ENCODE measurements at places on chromosomes 1 and 21.

DNA sequence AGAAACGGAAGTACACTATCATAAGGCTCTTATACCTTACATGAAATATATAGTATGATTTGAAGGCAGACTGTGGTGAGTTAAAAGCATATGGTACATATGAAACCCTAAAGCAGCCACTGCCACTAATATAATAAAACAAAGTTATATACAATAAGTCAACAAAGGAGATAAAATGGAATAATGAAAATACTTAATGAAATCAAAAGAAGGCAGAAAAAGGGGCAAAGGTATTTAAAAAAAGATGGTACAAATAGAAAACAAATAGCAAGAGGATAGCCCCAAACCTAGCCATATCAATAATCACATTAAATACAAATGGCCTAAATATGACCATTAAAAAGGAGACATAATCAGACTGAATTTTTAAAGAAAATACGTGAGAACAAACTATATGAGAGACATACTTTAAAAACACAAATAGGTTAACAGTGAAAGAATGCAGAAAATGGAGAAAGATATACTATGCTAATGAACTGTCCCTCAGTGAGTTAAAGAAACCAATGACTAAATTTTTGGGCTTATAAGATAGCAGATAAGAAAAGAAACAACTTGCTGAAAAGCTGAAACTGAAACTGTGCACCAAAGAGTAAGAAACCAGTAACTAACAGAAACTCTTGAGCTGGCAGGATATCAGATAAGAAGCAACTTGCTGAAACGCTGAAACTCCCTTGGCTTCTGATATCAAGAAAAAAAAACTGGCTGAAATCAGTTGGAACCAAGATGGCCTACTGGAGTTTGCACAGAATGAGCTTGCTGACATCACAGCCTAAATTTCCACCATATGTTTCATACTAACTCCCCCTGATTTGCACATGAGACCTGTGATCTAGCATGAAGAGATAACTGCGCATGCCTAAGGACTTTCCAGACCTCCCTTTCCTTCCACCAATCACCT is 44.3 kb upstream of the IL10 start:
- DNase-seq, result peak; percentile 70

GRCh38 chr1:181383695-181384094 is 99.6 kb upstream of the CACNA1E start:
- no peak for DNase-seq

GRCh38 chr21:39073717-39074116 is 109.5 kb downstream of the PSMG1 start:
- no peak for DNase-seq

DNA sequence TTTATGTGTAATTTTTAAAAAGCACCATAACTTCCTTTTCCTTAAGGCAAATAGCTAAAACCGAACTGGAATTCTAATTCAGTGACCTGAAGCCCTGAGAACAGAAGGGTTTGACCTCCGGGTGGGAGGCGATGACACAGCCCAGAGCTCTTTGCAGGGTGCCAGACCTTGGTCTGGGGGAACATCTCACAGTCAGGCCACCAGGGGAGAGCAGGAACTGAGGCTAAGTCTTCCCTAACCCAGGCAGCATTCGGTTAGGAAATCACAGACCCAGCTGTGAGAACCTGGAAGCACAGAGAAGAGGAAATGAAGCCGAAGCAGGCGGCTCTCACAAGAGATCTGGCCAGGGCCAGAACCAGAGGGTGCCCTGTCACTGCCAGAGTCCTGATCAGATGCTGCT is 444.8 kb downstream of the TTLL7 start:
- DNase-seq, result no peak

GRCh38 chr1:52635321-52636089 is 2.5 kb downstream of the SHISAL2A start:
- no peak for DNase-seq

- no peak for DNase-seq
Observed at GRCh38 chr1:30305519-30305918, 417.9 kb downstream of the MATN1 start.

DNA sequence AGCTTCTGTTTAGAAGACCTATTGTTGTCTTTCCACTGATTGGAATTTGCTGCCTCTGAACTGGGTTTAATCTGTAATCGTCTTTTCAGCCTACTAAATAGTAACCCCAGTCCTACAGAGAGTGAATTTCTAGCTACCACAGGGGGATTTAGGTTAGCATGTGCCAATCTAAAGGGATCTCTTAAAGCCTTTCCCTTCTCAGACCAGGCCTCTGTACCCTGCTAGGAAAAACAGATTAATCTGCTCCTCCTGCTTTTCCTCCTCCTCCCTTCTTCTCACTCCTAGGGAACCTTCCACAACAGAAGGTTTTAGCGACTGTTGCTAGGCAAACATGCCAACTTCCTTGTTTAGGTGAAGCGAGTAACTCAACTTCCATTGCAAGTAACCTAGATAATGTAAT is 1.3 kb upstream of the RC3H1 start:
- DNase-seq, result no peak

- DNase-seq, result no peak
Observed at GRCh38 chr1:166944186-166944967, 31.0 kb downstream of the ILDR2 start.

DNA sequence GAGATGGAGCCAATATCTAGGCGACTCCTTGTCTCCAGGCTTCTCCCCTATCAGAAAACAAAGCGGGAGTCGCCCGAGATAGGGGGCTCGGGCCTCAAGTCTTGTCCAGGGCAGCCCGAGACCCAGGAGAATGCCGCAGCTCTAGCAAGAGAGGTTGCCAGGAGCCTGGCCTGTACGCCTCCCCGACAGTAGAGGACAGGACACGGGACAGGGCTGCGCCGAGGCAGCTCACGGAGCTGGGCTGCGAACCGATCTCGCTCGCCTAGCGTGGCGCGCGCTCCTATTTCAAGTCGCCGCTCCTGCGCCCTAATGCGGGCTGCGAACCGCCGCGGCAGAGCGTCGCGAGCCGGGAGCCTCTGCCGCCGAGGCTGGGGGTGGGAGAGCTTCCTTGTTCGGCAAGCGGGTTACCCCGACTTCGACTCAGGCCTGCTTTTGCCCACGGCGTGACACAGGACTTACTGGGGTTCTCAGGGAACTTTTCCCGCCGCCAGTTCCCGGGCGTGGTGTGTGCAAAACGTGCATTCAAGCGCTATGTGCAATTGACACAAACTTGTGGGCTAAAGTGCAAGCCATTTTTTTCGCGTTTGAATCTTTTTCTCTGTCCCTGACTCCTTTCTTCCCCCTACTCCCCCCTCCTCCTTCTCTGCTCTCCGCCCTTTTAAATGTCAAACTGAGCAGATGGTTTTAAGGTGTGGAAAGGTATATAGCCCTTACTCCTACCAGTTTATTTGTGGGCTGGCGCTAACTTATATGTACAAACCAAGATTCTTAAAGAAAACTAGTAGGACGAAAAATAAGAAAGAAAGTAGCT is 2.4 kb upstream of the PROX1 start:
- DNase-seq, result no peak

DNA sequence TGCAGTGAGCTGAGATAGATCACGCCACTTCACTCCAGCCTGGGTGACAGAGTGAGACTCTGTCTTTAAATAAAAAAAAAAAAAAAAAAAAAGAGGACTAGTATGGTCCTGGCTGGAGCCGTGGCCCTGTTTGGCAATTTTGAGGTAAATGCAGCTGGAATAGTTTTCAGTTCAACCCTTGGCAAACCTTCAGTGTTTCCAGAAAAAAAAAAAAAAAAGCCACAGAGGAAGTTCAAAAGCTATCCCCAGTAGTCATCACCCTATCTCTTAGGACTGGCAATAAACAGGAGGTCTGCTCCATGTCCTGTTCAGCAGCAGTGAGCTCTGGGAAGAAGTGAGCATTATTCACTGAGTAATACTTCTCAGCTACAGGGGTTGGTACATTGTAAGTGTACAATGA is 56.8 kb upstream of the ERRFI1 start:
- no peak for DNase-seq

GRCh38 chr1:16247441-16247840 is 10.5 kb upstream of the CPLANE2 start:
- no peak for DNase-seq

- no peak for DNase-seq
Observed at GRCh38 chr21:17351766-17352165, 161.1 kb upstream of the CXADR start.

DNA sequence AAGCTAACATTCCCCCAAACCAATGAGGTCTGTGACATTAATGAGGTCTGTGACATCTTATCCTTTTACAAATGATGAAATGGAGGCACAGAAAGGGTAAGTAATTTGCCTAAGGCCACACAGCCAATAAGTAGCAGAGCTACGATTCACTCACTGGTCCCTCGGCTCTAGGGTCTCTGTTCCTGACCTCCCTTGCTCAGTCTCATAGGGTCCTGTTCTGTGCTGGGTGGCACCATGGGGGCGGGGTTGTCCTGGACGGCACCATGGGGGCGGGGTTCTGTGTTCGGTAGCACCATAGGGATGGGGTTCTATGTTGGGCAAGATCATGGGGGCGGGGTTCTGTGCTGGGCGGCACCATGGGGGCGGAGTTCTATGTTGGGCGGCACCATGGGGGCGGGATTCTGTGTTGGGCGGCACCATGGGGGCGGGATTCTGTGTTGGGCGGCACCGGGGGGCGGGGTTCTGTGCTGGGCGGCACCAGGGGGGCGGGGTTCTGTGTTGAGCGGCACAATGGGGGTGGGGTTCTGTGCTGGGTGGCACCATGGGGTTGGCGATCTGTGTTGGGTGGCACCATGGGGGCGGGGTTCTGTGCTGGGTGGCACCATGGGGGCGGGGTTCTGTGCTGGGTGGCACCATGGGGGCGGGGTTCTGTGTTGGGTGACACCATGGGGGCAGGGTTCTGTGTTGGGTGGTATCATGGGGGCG is 55.6 kb downstream of the CLSTN1 start:
- no peak for DNase-seq

DNA sequence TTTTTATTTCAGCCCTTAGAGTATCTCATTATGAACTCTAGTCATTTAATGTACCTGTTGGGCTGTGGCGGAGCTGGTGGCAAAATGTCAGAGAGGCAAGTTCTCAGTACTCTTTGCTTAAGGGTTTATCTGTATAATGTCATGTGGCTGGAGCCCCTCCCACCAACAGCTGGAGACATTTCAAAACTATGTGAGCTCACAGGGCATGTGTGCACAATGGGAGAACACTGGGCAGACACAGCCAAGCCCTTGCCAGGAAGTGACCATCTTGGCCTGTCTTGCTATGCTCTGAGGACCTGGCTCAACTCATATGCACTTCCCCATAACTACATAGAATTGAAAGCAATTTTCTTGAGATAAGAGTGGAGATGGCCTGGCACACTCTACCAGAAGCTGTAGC is 296.4 kb downstream of the PTPRU start:
- DNase-seq, result no peak

DNA sequence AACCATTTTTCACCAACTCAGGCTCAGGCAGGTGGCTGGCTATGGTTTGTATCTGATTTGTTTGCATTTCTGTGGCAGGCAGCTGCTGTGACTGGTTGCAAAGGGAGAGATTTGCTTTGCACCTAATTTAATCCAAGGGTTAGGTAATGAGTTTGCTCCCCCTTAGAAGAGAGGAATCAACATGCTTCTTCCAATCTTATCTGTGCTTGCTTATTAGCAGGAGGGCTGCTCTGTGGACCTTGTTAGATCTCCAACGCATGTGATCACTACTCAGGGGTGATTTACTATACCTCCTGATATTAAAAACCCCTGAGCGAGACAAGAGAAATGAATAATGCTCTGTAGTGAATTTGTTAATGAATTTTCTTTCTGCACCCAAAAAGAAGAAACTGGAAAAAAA is 20.5 kb downstream of the OLFML3 start:
- DNase-seq, result no peak

GRCh38 chr1:162537216-162537615 is 24.3 kb upstream of the UAP1 start:
- DNase-seq, result no peak

- DNase-seq, result no peak
Observed at GRCh38 chr21:28216976-28217523, 775.6 kb downstream of the LTN1 start.

- DNase-seq, result no peak
Observed at GRCh38 chr1:113533061-113533460, 142.7 kb downstream of the MAGI3 start.

GRCh38 chr1:228268881-228269265 is 61.0 kb downstream of the OBSCN start:
- no peak for DNase-seq

GRCh38 chr1:59903141-59903754 is 23.3 kb downstream of the CYP2J2 start:
- DNase-seq, result no peak

GRCh38 chr1:102661481-102661880 is 446.8 kb downstream of the COL11A1 start:
- DNase-seq, result no peak

DNA sequence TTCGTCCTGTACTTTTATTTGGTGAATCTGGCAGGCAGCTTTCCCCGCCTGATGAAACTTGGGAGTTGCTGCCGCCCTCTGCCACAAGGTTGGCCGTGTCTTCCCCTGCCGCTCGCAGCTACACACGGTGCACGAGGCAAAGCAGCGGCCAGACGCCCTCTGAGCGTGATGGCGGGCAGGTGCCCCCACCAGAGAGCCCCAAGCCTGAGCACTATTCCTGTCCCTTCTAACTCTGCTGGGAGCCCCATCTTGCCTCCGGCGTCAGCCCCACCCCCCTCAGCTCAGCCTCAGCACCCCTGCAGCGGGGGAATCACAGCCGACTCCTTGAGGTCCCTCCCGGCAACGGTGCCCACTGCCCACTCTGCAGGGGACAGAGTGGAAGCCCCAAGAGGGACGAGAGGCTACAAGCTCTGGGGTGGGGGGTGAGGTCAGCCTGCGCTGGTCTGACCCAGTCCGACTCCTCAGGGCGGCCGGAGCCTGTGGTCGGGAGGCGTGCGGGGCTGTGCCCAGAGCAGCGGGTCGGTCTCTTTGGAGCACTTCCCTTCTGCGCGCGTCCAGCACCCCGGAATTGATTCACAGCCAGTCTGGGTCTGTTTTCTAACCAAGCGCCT is 41.3 kb downstream of the RIPK4 start:
- no peak for DNase-seq

DNA sequence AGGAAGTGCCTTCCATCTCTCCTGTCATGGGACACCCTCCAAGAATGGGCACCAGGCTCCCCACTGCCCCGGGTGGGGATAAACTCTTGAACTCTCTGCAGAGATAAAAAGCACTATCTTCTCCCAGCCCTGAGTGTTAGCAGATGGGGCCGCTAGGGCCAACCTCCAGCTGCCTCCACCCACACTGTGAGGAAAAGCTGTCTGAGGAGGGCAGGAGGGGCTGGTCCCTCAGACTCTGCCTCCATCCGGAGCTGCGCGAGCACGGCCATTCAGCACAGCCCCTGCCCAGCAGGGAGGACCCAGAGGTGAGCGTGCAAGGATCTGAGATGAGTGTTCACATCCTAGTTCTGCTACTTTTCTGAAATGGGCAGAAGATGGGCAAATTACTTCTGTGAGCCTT is 51.8 kb upstream of the TRABD2B start:
- no peak for DNase-seq

- no peak for DNase-seq
Observed at GRCh38 chr1:42424201-42424600, 31.6 kb downstream of the ZMYND12 start.

DNA sequence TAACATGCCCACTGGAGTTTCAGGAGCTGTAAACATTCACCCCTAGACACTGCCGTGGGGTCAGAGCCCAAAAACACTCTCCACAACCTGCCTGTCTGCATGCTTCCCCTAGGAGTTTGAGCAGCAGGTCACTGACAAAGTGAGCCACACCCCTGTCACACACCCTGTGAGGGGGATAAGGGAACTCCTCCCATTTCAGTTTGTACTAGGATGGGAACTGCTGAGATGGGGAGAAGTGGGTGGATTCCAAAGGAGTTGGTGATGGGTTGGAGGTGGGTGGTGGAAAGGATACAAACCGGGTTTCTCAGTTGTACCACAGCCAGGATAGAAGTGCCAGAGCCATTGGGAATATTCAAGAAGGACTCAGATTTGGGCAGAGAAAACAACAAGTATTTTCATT is 140.2 kb downstream of the MIS18A start:
- no peak for DNase-seq

Data from CD4-positive, CD25-positive, alpha-beta regulatory T cell (primary cell).